ENCODE measurements at places on chromosomes 2 and 18.

GRCh38 chr2:232502911-232503808 lies 15.5 kb upstream of the ECEL1 start:
- DNase-seq: no peak

DNA sequence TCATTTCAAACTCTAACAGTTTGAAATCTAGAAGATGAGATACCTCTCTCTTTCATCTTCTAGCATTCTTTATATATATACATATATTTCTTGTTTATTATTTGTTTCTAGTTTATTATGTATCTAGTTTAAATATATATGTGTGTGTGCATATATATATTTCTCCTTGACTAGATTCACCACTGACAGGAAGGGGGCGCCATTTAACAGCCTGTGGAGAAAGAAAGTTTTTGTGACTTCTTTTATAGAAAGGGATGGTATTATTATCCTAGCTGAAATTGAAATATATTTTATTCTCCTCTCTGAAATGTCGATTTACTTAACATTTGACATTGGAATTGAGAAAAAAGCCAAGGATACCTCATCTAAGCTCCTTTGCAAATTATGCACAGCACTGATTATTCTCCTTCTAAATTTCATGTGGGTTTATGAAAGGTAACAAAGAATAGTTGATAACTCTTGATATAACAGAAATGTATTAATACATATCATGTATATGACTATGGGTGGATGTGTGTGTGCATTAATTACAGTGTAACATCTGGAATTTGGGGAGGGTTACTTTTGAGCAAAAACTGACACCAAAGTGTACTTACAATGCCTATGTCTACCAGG lies 160.7 kb upstream of the NT5C1B start:
- DNase-seq: no peak

DNA sequence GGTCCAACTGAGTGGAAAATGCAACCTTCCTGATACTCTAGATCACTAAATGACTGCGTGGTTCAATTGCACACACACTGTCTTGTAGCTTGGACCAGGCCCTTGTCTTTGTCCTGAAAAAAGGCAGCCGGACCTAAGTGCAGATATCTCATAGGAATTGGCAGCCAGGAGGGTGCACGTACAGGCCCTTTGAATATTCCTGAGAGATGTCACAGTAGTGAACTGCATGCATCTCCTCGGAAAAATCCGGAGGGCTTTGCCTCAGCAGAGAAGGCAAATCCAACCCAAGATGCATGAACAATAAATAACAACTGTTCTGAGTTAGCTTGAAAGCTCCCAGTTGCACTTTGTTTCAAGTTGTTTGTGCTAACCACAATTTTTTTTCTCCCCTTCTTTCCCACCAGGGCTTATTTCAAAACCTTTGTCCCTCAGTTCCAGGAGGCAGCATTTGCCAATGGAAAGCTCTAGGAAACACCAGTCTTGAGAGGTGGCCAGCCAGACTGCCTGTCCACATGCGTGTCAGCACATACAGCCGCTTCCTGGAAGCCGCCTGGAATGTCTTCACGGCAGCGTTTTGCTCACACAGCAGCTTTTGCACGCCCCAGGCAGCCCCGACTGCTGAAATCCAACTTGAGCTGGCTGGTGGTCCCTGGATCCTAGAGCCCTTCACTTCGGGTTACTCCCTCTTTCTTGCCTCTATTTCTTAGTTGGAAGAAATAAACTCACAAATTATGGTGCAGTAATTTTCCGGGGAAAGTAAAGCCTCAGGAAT lies 54.4 kb upstream of the FOSL2 start:
- no peak for DNase-seq

GRCh38 chr2:199404841-199405240 lies 52.9 kb downstream of the SATB2 start:
- DNase-seq: no peak

GRCh38 chr2:126723281-126723815 lies 67.4 kb downstream of the GYPC start:
- DNase-seq: no peak

DNA sequence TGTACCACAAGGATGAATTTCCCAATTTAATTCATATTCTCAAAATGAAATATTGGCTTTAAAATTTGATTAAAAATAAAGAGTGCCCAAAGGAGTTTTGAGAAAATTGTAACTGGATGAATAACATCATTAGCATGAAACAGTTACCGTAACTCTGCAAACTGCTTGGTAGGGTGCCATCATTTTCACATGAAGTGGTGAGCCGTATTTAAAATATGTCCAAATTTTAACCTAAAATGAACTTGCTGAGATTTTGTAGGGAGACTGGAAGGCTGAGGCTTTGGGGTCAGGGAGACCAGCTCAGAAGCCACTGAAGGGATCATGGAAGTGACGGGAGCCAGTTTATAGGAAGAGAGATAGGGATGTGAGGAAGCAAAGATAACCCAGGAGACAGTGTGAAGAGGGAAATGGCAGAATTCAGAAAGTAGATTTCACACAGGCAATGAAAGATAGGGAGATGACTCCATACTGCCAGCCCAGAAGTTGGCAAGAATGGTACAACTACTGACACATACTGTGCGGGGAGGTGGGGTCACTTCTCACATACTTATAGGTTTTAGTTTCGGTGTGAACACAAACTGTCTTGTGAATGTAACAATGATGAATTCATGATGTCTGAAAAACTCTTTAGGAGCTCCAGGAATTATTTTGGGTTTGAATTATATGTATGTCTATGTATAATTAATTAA lies 53.8 kb downstream of the EFEMP1 start:
- DNase-seq: no peak

DNA sequence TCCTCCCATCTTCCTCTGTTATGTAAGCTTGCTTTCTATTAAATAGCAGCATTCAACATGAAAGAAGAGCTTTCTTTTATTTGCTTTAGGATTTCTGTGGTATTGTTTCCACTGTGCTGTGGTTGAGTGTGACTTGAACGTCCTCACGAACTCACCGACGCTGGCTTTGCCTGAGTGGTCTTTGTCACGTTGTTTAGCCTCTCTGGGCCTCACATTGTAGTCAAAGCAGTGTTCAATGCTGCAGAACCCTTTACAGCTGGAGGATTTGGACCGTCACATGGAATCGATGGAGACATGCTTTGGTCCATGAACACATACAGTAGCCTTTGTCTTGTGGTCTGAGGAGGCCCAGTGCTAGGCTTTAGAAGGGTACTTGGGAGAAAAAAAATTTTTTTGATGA lies 66.3 kb downstream of the TANC1 start:
- DNase-seq: no peak

GRCh38 chr18:24810561-24811305 lies 350.3 kb downstream of the HRH4 start:
- DNase-seq: no peak

DNA sequence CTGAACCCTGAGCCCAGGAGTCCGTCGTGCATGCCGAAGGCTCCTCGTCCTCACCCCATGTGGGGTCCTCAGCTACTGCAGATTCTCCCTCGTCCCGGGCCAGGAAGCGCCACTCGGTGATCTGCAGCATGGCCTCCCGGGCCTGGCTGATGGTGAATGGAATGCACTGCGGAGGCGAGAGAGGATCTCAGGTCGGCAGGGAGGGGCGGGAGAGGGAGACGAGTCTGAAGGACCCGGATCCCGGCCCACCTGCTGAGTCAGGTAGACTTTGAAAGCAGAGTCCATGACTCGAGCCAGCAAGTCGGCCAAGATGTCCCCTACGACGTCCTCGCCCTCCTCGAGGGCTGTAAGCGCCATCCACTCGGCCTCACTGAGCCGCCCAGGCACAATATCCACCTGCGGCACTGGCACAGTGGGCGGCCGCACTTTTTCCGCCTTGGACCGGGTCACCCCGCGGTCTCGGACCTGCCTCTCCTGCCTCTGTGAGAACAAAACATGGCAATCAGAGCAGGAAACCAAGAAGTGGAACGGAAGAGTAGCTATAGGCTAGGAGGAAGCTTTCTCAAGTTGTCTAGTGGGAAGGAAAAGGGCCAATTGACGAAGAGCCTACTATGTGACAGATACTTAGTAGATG lies 5.5 kb downstream of the C2orf81 start:
- DNase-seq: no peak

DNA sequence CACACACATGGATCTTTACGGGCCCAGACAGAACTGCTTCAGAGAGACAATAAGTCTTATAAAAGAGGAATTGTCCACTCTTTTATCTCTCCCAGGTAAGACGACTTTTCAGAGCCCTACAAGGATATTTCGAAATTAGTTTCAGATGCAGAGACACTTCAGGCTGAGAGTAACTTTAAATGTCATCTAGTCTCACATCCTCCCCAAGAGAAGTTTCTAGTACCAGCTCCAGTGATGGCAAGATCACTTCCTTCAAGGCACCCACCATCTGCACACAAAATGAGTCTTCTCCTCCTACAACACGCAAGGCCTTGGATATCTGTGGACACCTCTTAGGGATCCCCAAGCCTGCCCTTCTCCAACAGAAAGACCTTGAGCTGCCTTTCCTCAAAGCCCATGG lies 39.0 kb upstream of the KLHL29 start:
- no peak for DNase-seq

DNA sequence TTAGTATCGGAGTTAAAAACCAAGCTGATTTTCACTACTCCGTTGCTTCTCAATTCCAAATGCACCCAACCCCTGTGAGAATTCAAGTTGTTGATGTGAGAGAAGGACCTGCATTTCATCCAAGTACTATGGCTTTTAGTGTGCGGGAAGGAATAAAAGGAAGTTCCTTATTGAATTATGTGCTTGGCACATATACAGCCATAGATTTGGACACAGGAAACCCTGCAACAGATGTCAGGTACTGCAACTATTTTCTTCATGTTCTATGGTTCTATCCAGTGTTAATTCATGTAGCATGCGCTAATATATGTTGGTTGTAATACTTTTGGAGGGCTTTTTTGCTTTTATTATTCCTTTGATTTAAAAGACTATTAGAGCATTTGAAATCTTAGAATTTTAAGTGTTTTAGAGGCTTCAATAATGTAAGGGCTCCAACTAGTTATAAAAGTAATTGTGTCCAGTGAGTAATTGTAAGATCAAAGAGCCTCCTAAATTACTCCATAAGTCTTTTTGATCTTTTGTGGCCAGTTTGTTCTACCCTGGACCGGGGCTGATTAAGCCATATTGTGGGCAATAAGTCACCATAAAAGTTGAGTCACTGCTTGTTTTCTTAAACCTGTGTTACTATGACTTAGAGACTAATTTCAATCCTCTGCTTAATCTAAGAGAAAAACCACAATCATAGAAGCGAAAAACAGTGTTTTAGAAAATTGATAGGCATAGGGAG lies 22.9 kb downstream of the DSG4 start:
- DNase-seq: no peak

GRCh38 chr2:64123740-64124139 lies 20.5 kb downstream of the PELI1 start:
- no peak for DNase-seq

GRCh38 chr2:199734651-199735050 lies 116.3 kb downstream of the FTCDNL1 start:
- DNase-seq: no peak

DNA sequence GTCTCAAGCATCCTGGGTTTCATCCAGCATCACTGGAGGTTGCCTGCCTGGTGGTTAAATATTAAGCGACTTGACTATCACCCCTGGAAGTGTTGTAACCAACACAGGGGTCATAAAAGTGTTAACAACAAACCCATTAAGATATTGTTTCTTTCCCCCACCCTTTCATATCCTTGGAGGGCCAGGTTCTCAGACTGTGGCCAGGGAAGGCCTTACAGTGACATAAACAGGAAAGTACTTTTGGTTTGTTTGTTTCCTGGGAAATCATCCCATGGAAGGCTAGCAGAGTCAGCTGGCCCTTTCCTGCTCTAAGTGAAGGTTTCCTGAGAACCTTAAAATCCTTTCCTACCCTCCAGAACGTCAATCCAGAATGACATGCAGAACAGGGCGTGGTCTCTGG lies 160.9 kb downstream of the CLIP4 start:
- DNase-seq: no peak

- no peak for DNase-seq
Observed at GRCh38 chr2:43207553-43208300, 18.7 kb downstream of the ZFP36L2 start.

DNA sequence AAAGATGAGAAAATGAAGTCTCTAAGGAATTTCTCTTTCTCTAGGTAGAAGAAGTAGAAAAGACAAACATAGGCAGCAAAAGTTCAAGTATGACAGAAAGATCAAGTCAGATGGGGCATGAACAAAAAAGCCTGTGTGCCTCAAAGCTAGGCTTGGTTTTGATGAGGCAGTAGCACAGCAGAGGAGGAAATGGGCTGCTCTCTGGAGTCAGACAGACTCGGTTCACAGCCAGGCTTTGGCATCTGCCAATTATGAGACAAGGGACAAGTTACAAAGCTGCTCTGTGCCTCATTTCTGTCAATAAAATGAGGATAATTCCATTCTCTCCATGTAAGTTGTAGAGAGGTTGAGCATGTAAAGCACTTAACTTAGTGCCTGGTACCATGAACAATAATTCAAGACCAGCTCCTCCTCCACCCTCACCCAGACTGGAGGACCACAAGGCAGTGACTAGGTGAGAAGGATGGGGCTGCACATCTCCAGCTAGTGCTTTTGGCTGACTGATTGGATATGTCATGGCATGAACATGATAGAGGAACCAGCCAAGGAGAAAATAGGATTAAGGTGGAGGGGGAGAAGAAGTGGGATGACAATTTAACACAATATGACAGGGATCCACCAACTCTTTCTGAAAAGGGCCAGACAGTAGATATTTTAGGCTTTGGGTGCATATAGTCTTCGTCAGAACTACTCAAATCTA lies 84.6 kb downstream of the TMEM163 start:
- no peak for DNase-seq

DNA sequence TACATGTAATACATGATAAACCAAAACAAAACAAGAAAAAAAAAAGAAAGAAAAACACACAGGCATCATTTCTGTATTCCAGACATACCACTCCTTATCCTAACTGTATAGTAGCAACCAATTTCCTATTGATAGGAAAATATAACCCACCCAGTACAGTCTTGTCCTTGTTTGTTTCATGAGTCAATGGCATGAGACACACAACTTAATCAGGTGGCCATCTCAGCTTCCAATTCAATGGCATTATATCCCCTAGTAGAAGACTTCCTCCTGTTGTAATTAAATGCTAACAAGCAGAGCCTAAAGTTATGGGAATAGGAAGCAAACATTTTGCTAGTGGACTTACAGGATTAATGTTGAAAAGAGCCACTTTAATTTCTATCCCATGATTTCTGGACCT lies 121.0 kb upstream of the NOL4 start:
- DNase-seq: no peak

- no peak for DNase-seq
Observed at GRCh38 chr2:58051445-58051844, 4.8 kb downstream of the VRK2 start.

GRCh38 chr2:178315488-178315948 lies 121.2 kb downstream of the OSBPL6 start:
- DNase-seq: peak; percentile 24

- DNase-seq: no peak
Observed at GRCh38 chr2:154814856-154815255, 116.4 kb downstream of the KCNJ3 start.

GRCh38 chr2:5057891-5058351 lies 634.3 kb upstream of the SOX11 start:
- DNase-seq: no peak

DNA sequence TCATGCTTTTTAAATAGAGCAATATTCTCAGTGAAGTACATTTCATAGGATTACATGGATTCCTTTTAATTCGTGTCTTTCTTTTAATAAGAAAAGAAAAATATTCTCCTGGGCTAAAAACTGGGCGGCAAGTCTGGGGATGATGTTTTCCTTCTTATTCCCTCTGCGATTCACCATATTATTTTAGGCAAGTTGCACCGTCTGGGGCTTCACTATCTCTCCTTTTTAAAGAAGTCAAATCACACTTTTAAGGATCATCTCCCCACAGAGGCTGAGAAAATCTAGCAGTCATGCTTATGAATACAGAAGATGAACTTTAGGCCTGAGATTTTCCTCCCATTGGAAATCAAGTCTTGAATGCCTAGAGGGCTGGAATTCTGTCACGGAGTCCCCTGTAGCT lies 104.1 kb downstream of the COPS8 start:
- no peak for DNase-seq

Measured in HEK293T (cell line).